Renal cortex interstitium (tissue), 15 donors: ENCODE measurements at places on chromosomes 7 and 10. TPM values are rescaled to one million over a fixed set of nuclear protein-coding genes. Genes with fewer than 3 reads are reported as not detected.

EIF3B gene
- polyA plus RNA-seq: 160 TPM

ELFN1 gene
- 17.9 TPM for polyA plus RNA-seq

PIP gene
- not detected for polyA plus RNA-seq

CRHR2 gene
- 0.13 TPM for polyA plus RNA-seq

CFAP46 gene
- 8.0 TPM for polyA plus RNA-seq

WIPF3 gene
- 5.6 TPM for polyA plus RNA-seq

RBM17 gene
- 163 TPM for polyA plus RNA-seq

TRIM24 gene
- polyA plus RNA-seq: 64.2 TPM

ALKBH4 gene
- polyA plus RNA-seq: 12.9 TPM

ASZ1 gene
- polyA plus RNA-seq: 0.06 TPM

VIM gene
- polyA plus RNA-seq: 1,119 TPM

FOXL3 gene
- not detected for polyA plus RNA-seq

ADAM12 gene
- 28.1 TPM for polyA plus RNA-seq

HOXA3 gene
- polyA plus RNA-seq: 42.4 TPM

AGBL3 gene
- polyA plus RNA-seq: 21.3 TPM

H2BK1 gene
- polyA plus RNA-seq: not detected

DLX6 gene
- not detected for polyA plus RNA-seq

NPSR1 gene
- not detected for polyA plus RNA-seq

ADCY1 gene
- polyA plus RNA-seq: 3.8 TPM

SLC26A4 gene
- polyA plus RNA-seq: 5.7 TPM

PLAC9 gene
- 29.3 TPM for polyA plus RNA-seq

GPR15LG gene
- 0.40 TPM for polyA plus RNA-seq

RBP4 gene
- 0.98 TPM for polyA plus RNA-seq
